ENCODE measurements at places on chromosomes 11 and 22.

DNA sequence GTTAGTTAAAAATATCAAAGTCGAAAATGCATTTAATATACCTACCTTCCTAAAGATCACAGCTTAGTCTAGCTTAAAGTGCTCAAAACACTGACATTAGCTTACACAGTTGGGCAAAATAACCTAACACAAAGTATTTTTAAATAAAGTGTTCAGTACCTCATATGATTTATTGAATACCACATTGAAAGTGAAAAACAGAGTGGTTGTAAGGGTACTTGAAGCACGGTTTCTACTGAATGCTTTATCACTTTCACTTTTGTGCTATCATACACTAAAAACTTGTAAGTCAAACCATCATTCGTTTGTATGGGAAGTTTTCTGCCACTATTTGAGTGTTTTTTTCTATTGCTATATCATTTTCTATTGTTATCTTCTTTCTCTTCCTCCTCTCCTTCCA is 36.6 kb downstream of the ZBTB44 start:
- DNase-seq: no peak

GRCh38 chr11:35387111-35387982 is 32.0 kb downstream of the SLC1A2 start:
- DNase-seq: peak; percentile 9

DNA sequence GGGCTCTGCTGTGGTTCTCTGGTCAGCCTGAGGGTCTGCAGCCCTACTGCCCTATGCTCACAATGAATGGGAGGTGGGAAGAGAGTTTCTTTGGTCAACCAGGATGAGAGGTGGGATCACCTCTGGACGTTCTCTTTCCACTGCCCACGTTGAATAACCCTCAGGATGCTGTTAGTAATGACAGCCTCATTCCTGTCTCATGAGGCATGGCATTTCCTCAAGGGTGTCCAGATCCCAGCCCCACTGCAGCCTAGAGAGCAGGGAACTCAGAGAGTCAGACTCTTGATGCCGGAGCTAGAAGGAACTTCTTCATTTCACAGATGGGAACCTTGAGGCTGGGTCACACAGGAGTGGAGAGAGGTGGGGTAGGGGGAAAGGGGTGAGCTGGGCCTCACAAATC is 196.0 kb downstream of the CEP164 start:
- peak; percentile 12 for DNase-seq

- DNase-seq: no peak
These were observed 16.6 kb upstream of the GNB1L start for GRCh38 chr22:19871023-19871844.

DNA sequence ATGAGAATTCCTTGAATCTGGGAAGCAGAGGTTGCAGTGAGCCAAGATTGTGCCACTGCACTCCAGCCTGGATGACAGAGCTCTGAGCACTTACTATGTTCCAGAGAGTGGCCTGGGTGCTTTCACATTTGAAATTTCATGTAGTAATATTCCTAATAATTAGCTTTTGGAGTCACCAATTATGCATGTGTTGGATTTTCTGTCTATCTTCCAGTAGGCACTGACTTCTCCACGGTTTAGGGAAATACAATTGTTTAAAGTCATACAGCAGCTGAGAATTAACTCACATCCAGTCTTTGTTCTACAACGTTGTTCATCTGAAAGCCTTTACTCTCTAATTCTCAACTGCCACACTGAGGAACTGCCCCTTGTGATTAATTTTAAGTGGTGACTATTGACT is 150.2 kb downstream of the CSNK2A3 start:
- no peak for DNase-seq

GRCh38 chr22:31937341-31937740 is 7.0 kb upstream of the YWHAH start:
- no peak for DNase-seq
